CD14-positive monocyte (primary cell): ENCODE measurements at places on chromosomes 6 and 20.

DNA sequence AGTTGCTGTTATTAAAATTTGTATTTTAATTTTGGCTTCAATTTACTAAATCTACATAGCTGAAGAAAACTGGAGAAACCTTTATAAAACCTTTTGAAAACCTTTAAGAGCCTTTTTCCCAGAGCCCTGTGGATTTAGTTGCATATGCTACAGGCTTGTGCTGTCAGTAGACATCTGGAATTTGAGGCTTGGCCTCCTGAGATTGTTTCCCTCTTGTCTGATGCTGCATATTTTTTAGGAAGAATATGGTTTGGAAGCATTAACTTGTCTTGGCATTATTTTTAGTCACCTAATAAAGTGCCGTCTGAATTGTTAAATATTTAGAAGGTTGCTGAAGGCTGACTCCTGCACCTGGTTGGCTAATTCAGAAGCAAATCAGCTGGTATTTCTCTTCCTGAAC, 369.4 kb downstream of the UTRN start:
- no peak for DNase-seq

GRCh38 chr6:47094241-47094925, 52.3 kb upstream of the ADGRF1 start:
- no peak for DNase-seq

GRCh38 chr6:154580397-154581135, 70.1 kb upstream of the CNKSR3 start:
- DNase-seq, result no peak

DNA sequence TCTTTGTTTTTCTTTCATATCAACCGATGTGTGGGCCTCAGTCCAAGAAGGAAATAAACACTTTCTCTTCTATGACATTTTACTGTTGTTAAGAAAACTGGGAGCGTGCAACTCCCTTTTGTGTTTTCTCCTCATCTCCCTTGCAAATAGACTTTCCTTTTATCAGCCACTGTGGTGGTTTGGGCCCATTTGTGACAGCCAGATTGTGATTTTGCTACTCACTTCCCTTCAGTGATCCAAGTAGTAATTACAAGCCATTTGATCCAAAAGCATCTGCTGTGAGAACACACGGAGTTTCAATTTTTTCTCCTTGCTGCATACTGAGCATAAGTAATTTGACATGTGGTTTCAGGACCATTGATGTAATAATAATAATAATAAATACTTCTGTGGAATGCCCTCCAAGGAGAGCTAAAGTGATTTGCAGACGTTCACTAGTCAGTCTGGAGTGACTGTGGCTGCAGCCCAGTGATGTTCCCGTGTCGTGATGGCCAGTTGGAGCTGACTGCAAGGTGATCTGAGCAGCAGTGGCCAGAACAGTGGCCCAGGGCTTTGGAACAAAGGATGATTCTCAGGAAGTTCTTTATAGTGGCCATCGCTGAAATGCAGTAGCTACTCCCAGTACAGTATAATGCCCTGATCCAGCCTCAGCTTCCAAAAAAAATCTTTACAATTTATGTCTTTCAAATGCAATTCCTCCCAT, 91.9 kb upstream of the CLDN20 start:
- DNase-seq, result no peak

- no peak for DNase-seq
These were observed 83.7 kb downstream of the BMP2 start for GRCh38 chr20:6851136-6851535.

- DNase-seq, result no peak
These were observed 560.5 kb upstream of the PTCHD4 start for GRCh38 chr6:48671505-48671904.

DNA sequence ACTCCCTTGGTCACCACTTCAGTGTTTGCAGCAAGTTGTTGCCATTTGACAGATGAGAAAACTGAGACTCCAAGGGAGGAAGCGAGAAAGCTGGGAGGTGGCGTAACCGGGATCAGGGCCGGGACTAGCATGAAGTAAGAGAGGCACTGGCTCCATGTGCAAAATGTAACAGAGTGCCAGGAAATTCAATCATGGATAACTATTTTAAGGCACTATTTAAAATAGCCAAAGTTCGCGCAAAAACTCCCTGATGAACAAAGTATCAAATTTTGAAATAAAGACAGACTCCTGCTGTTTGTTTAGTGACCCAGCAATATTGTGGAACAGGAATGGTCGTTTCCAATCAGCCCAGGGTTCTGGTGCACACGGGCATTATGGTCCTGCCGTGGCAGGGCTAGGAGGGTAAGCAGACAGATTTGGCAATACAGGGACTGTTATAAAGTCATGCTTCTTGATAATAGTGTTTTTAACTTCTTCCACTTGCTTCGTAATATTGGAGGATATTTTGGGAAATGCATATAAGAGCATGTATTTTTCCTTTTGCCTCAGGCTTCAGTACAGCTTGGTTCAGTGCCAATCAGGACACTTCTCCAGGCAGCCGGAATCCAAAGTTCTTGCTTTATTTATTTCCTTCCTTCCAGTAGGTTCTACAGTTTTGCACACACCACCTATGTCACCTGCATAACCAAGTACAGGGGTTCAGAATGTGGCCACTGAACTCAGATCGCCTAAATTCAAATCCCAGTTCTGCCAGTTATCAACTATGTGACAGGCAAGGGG, 141.6 kb downstream of the EYA2 start:
- DNase-seq, result no peak

- DNase-seq, result no peak
These were observed 247.7 kb upstream of the PMEPA1 start for GRCh38 chr20:57957411-57958049.

DNA sequence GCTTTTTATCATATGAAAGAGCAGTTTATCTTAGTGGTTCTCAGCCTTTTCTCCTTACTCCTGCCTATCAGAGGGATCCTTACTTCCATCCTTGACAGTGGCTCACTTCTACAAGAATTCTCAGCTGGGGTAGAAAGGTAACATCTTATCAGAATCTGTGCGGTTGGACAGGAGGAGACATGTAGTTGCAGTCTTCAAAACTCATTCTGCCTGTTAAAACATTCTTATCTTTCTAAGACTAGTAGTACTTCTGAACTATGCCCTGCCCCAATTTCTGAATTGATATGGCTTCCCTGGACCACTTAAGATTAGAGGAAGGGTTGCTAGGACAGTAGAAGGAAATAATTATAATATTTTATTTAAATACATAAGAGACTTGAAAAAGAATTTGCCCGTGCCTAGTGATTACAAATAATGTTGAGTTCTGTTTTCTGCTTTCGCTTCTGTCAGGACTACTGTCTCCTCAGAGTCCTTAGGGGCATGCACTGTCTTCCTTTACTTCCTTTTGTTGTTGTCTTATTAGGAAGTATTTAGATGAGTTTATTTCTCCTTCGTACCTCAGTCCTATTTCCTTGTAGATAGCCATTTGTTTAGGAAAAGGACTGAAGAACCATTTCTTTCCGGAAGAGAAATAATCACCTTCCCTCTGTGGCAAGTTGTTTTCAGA, 24.9 kb downstream of the BLTP3A start:
- DNase-seq, result peak; percentile 56

DNA sequence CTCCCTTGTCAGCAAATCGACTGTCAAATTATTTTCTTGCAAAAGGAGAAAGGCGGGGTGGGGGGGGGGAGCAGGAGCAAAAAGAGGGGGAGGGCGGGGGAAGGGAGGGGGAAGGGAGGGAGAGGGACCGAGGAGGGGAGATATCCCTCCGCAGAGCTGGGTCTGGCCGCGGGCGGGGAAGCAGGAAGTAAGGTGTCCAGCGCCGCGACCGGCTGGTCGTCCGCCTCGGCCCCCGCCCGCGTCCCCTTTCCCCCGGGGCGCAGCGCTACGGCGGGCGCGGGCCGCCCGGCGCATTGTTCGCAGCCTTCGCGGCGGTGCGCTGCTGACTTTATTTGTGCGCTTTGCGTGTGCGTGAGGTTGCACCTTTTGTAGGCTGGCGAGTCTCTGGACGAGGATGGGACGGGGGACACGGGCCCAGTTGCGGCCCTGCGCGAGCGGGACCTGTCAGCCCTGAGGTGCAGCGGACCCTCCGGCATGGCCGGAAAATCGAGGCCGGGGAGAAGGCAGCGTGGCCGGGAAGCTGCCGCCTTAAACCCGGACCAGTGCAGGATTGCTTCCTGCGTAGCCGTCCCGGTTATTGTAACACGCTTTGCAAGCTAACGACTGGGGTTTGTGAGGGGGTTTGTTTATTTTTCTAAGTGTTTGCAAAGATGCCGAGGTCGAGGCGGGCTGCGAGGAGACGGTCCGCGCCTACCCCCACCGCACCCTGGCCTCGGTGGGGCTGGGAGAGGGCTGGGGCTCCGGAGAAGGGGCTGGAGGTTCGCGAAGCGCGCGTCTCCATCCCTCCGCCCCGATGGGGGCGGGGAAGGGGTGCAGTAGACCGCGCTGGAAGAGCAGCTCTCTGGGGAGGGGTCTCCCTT, 675 bp upstream of the TRERF1 start:
- DNase-seq, result peak; percentile 67

DNA sequence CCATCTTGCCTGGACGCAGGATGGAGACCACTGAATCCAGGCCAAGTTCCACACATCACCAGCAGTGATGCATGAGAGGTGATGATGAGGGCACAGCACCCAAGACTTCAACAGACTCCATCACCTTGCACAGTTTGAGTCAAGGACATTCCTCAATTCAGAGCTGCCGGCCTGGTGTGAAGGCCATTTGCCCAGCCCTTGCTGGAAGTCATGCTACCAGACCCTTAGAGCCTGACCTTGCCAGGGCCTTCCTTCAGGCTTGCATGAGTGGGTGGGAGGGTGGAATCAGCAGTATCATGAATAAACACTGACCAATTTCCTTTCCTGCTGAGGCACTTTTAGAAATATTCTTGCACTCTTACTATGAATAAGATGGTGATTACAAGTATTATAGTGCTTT, 130.2 kb upstream of the SSTR4 start:
- DNase-seq, result no peak

GRCh38 chr6:125623085-125623484, 126.3 kb upstream of the HEY2 start:
- no peak for DNase-seq

GRCh38 chr6:56556751-56557540, 85.7 kb downstream of the DST start:
- no peak for DNase-seq

DNA sequence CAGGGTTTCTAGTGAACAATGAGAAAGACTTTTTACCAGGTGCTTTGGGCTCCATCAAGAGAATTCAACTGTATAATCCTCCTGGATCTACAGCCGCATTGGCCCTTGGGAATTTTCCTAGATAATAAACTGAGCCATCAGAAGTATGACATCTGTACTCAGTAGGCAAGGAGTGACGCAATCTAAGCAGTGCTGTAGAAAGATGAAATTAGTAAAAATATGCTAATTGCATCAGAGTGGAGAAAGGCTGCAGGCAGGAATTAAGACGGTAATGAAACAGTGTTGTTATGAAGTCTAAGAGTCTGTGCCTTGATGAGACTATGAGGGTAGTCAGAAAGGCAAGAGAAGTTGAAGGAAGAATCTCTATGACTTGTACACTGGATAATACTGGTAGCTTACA, 507.9 kb upstream of the SOX4 start:
- DNase-seq, result no peak

DNA sequence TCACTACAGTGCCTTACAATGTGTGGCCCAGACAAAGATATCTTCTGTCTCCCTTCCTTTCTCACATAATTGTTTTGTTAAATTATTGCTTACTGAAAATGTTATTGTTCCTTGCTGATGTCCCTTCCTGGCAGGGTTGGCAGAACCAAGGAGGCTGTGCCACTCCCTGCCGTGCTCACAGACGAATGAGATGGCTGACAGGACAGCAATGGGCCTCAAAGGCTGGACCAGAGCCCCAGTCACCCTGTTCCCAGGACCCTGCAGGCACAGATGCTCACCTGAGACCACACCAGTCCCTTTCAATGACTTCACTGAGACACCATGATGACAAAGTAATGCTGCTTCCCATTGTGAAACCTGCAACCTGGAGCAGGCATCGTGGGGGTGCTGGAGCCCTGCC, 375.1 kb downstream of the HACE1 start:
- DNase-seq, result no peak

DNA sequence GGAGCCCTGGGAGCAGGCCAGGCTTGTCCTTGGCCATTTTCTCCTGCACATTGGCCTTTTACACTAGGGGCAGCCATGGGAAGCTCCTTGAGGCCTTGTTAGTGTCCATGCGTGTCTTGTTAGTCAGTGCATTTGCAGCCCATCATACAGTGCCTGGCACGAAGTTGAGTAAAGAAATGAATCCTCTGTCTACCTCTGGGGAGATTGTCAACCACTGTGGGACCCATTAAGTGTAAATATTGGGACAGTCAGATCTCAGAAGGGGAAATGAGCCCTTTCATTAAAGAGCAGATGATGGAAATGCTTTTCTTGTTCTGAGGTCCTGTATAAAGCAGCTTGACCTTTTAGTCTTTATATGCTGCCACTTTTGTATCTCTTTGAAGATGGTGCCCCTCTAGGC, 33.9 kb downstream of the SOBP start:
- no peak for DNase-seq

- DNase-seq, result no peak
These were observed 40.4 kb downstream of the SYNE1 start for GRCh38 chr6:152596726-152597125.

- DNase-seq, result no peak
These were observed 22.4 kb downstream of the C20orf173 start for GRCh38 chr20:35506872-35507638.

DNA sequence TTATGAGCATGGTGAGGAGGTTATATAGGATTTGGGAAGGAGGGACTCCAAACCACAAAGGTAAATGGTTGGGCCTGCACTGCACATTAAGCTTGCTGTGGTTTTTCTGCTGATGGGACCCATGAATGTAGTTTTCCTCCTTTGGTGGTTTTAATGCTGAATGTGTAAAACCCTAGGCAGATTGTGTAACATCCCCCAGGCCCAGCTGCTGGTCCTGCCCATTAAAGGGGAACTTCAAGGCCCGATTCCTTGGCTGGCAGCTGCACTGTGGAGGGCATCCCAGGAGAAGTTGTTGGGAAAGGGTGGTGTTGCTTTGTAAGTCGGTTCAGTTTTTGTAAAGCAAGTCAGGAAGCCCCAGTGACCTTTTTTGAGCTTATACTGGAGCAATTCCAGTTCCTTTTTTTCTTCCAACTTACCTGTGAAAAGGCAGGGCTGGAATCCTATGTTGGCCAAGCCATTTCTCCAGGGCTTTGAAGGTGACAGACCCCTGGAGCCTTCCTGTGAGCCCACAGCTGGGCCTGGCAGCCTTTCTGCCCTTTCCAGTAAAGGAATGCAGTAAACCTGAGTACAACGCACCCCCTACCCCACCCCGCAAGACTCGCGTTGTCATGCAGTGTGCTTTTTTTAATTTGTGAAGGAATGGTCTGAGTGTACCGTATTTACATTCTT, 43.1 kb upstream of the NAA20 start:
- peak; percentile 75 for DNase-seq

DNA sequence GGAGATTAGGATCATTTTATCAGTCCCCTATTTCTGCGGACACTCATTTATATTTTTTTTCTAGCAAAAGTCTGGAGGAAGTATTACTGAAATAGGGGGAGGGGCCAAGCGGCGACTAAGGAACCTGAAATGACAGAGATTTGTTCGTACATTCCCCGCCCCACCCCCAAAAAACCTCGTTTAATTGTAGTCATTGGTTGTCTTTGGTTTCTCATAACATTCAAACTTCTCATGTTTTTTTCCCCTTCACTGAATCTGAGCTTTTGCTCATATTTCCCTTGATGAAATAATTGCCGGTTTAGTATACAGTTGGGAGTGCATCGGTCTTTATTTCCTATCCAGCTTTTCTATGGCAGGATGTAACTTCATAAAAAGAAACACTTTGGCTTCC, 768 bp upstream of the FYN start:
- DNase-seq, result peak; percentile 62

GRCh38 chr6:157533048-157533871, 152.3 kb downstream of the ZDHHC14 start:
- DNase-seq, result no peak
